ENCODE measurements at places on chromosomes 5 and 9.

- no peak overlapping the region for H3K27ac ChIP-seq
- no peaks in the 10 kb centered on the region for H3K36me3 ChIP-seq
- DNase-seq: no peak
- H3K4me1 ChIP-seq: no peaks in the 10 kb centered on the region
Observed at GRCh38 chr5:74069741-74070140, 443.7 kb downstream of the ARHGEF28 start.

GRCh38 chr9:12964271-12964670, 189.5 kb downstream of the LURAP1L start:
- H3K27ac ChIP-seq: no peak overlapping the region
- H3K4me1 ChIP-seq: no peaks in the 10 kb centered on the region
- H3K27me3 ChIP-seq: no peaks in the 10 kb centered on the region
- no peaks in the 10 kb centered on the region for H3K36me3 ChIP-seq
- no peak for DNase-seq

- no peaks in the 10 kb centered on the region for H3K27me3 ChIP-seq
- no peak overlapping the region for H3K27ac ChIP-seq
- H3K4me3 ChIP-seq: no peak overlapping the region
Observed at GRCh38 chr5:1208743-1209488, 7.5 kb downstream of the SLC6A19 start.

- peak; percentile 84 for DNase-seq
- no peaks in the 10 kb centered on the region for H3K27me3 ChIP-seq
- H3K27ac ChIP-seq: peak overlapping the region; percentile 10
- no peaks in the 10 kb centered on the region for H3K36me3 ChIP-seq
Observed at GRCh38 chr9:69829484-69829883, 8.9 kb downstream of the CFAP95 start.

GRCh38 chr9:123028973-123029372, 4.5 kb upstream of the GPR21 start:
- no peak overlapping the region for H3K4me3 ChIP-seq
- no peak overlapping the region for H3K27ac ChIP-seq
- H3K27me3 ChIP-seq: no peaks in the 10 kb centered on the region
- peaks cover 11% of the 10 kb centered on the region for H3K36me3 ChIP-seq

DNA sequence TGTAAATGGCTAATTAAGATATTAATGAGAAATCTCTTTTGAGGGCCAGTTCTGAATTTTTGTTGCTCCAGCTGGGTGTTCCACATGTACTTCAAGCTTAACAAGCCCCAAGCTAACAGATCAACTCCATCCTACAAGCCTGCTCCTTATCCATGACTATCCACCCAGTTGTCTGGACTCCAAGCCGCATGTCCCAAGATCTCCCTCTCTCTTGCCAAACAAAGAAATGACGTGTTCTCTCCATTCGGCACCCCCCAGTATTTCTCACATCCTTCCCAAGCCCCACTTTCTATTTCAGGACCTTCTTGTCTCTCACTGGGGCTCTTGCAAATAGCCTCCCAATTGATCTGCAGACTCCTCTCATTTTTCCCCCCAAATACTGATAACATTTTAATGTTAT, 15.8 kb upstream of the PTPN3 start:
- H3K27ac ChIP-seq: no peak overlapping the region
- no peaks in the 10 kb centered on the region for H3K4me1 ChIP-seq
- H3K36me3 ChIP-seq: no peaks in the 10 kb centered on the region
- no peak overlapping the region for H3K4me3 ChIP-seq
- no peaks in the 10 kb centered on the region for H3K27me3 ChIP-seq

DNA sequence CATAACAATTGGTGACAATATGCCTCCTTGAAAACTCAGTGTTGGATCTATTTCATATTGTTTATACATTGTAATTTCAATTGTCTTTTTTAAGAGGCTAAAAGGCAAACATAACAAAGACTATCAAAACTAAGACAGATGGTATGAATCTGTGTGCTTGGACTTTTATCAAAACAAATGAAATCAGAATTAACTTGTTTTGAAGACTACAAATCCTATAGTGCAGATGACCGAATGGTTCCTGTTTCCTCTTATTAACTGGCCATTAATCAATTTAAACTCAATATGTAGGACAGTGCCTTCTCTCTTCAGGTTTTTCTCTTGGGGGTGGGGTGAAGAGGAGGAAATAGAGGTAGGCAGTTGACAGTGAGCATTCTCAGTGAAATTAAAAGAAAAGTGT, 366.9 kb upstream of the GRAMD2B start:
- no peak overlapping the region for H3K4me3 ChIP-seq
- H3K27me3 ChIP-seq: no peaks in the 10 kb centered on the region
- H3K27ac ChIP-seq: no peak overlapping the region
- no peak for DNase-seq
- no peaks in the 10 kb centered on the region for H3K4me1 ChIP-seq

DNA sequence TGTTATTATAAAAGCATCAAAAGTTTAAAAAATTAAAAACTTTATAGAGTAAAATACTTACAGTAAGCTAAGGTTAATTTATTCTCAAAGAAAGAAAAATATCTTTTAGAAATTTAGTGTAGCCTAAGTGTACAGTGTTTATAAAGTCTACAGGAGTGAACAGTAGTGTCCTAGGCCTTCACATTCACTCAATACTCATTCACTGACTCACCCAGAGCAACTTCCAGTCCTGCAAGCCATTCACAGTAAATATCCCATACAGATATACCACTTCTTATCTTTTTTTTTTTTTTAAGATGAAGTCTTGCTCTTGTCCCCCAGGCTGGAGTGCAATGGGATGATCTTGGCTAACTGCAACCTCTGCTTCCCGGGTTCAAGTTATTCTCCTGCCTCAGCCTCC, 73.1 kb upstream of the FST start:
- H3K27ac ChIP-seq: no peak overlapping the region
- no peak overlapping the region for H3K4me3 ChIP-seq
- no peak for DNase-seq
- no peaks in the 10 kb centered on the region for H3K36me3 ChIP-seq
- no peaks in the 10 kb centered on the region for H3K4me1 ChIP-seq
- H3K27me3 ChIP-seq: no peaks in the 10 kb centered on the region

GRCh38 chr5:52817818-52818217, 30.1 kb downstream of the ITGA1 start:
- no peaks in the 10 kb centered on the region for H3K4me1 ChIP-seq
- H3K4me3 ChIP-seq: no peak overlapping the region
- no peaks in the 10 kb centered on the region for H3K36me3 ChIP-seq
- H3K27ac ChIP-seq: no peak overlapping the region

DNA sequence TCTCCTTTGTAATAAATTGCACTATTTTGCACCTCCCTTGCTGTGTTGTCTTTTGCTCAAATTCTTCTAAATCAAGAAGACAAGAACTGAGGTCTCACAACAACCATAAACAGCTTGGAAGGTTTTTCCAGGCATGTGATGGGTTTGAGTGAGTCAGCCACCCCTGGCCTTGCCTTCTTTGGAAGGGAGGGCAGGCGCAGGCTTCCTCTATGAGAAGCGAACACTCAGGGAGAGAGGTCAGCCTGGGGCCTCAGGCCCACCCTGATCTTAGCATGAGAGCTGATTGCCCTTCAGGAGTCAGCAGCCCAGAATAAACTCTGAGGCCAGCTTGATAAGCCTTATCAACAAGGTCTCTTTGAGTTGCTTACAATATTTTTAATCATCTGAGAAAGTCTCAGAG, 31.6 kb downstream of the S1PR3 start:
- no peaks in the 10 kb centered on the region for H3K36me3 ChIP-seq
- H3K4me3 ChIP-seq: no peak overlapping the region
- no peak overlapping the region for H3K27ac ChIP-seq
- no peaks in the 10 kb centered on the region for H3K4me1 ChIP-seq

DNA sequence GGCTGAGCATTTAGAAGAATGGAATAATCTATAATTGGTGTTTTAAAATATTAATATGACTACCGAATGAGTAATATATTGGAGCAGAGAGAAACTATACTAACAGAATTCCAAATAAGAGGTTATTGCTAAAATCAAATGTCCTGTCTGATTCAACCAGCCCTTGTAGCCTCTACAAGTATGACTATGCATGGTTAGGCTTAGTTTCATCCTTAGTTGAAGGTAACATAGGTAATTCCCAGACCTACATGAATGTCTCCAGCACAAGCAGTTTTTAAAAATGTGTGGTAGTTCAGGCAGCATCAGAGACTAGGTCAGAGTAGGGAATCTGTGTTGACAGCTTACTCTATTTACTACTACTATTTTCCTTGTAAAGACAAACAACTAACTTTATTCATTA, 51.7 kb upstream of the SLC27A6 start:
- no peaks in the 10 kb centered on the region for H3K4me1 ChIP-seq
- H3K27me3 ChIP-seq: no peaks in the 10 kb centered on the region
- H3K27ac ChIP-seq: no peak overlapping the region

DNA sequence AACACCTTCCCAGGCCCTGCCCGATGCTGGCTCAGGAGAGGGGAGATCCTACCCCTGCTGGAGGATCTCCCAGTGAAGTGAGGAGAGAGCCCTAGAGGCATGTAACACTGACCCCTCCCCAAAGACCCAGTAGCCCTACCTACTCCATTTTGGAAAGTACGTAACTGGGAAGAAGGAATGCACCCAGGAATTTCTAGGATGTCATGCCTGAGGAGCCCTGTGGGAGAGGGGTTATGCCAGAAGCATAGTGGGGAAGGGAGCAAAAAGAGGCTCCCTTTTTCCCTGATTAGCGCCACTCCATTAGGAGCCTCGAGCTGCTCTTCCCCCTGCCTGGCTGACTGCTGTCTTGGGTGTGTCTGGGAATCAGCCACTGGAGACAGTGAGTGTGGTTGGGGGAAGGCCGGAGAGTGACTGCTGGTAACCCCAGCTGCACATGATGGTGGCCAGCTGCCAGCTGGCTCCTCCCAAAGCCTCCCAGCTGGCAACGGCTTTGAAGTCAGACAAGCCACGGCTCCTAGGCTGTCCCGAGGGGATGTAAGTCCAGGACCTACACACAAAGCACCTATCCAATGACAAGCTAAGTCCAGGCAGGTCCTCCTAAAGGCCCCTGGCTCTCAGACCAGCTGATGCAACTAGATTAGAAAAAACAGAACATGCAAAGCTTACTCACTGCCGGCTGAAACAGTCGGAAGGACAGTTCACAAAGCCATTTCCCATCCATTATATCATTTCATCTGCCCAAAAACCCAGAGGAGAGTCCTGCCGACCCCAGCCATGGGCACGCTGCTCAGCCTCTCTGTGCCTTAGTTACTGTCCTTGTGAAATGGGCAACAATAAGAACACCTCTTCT, 136.5 kb upstream of the ABCA1 start:
- no peaks in the 10 kb centered on the region for H3K36me3 ChIP-seq
- no peak overlapping the region for H3K27ac ChIP-seq
- DNase-seq: no peak
- H3K4me1 ChIP-seq: no peaks in the 10 kb centered on the region
- H3K27me3 ChIP-seq: no peaks in the 10 kb centered on the region

- H3K36me3 ChIP-seq: no peaks in the 10 kb centered on the region
- H3K4me1 ChIP-seq: no peaks in the 10 kb centered on the region
- no peak for DNase-seq
- no peak overlapping the region for H3K27ac ChIP-seq
Observed at GRCh38 chr5:150618588-150619281, 21.7 kb upstream of the SYNPO start.

Data from CD4-positive, CD25-positive, alpha-beta regulatory T cell (primary cell).